ENCODE measurements at places on chromosomes 13 and 19.

- no peak for DNase-seq
Observed at GRCh38 chr19:29389495-29389894, 136.3 kb upstream of the VSTM2B start.

DNA sequence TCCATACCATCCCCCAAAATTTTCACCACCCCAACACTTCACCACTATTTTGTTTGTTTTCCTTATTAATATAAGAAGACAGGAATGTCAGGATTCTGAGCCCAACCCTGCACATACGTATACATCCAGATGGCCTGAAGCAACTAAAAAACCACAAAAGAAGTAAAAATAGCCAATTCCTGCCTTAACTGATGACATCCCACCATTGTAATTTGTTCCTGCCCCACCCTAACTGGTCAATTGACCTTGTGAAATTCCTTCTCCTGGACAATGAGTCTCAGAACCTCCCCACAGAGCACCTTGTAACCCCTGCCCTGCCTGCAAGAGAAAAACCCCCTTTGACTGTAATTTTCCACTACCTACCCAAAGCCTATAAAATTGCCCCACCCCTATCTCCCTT lies 132.5 kb downstream of the ZNF675 start:
- DNase-seq, result no peak

- no peak for DNase-seq
Observed at GRCh38 chr13:94710065-94710781, 2.1 kb downstream of the SOX21 start.

DNA sequence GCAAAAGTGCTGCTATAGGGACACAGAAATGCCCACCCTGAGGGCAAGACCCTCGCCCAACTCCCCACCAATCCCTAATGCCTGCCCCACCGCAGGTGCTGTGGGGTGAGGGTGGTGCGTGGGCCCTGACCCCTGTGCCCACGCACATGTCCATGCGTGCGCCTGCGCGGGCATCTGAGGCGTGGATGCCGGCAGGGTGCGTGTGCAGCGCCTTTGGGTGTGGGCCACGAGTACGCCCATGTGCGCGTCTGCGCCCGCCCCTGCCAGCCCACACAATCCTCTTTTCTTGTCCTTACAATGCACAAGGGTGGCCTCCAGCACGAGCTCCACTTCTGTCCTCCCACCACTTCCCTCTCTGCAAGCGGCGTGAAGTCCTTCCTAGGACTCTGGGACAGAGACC lies 14.3 kb downstream of the FUT6 start:
- DNase-seq, result no peak

DNA sequence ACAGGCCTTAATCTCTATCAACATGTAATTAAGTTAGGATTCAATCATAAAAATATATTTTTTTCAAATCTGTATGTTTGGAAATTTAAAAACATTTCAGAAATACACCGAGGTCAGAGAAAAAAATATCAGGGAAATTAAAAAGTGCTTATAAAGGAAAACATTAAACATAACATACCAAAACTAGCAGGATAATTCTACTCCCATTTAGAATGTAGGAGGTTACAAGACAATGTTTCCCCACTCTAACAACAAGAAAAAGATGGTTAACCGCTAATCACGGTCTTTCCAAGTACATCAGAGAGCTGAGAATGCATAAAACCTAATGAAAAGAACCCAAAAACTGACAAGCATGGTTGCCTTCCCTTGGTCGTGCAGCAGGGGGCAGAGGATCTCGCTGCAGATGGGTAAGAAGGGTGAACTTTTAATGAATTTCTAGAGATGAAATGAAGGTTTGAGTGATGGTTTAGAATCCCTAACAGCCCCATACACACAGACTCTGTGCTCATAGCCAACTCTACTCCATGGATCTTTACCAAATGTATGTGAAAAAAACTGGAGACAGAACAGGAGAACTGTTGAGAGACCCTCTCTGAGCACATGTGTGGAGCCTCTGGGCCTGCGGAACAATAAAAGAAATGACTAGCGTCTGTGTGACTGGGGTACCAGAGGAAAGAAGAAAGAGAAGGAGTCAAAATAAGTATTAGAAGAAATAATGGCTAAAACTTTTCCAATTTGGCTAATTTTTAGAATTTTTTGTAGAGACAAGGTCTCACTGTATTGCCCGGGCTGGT lies 51.3 kb upstream of the LSM14A start:
- peak; percentile 25 for DNase-seq

GRCh38 chr19:13834244-13835069 lies 39.2 kb downstream of the ZSWIM4 start:
- no peak for DNase-seq

DNA sequence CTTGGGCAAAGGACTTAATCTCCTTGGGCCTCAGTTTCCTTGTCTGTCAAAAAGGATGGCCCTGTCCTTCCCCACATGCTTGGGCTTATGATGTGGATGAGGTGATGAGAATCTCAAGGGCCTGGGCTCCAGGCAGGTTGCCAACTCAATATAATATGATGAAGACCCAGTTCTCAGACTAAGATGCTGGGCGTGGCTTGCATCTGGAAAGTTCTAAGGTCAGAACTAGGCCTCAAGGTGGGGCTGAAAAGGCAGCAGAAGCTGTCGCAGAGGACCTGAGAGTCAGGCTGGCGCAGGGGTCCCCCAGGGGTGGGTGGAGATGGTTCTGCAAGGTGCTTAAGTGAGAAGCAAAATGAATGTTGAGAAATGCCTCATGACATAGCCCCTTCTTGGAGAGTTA lies 58.8 kb downstream of the RGCC start:
- DNase-seq, result no peak

- DNase-seq, result no peak
Observed at GRCh38 chr19:30073152-30074000, 131.3 kb downstream of the URI1 start.

DNA sequence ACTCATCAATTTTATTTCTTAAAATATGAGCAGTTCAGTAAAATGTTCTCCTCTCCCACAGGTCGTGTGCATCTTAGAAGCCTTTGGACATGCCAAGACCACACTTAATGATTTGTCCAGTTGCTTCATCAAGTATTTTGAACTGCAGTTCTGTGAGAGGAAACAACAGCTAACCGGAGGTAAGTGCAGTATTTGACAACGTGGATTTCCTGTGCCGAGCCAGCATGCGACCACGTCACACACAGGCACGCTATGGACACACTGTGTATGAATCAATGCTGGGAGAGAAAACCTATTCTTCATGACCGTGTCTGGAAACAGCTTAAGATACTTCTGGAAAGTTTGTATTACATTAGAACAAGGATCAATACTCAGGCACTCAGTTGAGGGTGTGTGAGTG lies 268.5 kb downstream of the MYO16 start:
- DNase-seq, result no peak

All from stimulated activated CD4-positive, alpha-beta T cell treated with anti-CD3 and anti-CD28 coated beads, Interleukin-1b, Interleukin-23, amount 100 ng/mL, for 1 hour (primary cell).